ENCODE measurements at places on chromosomes 5 and 9. TPM values are rescaled to one million over a fixed set of nuclear protein-coding genes. Genes with fewer than 3 reads are reported as not detected.

The SCAMP1 gene
- 55.9 TPM for total RNA-seq

The SKP2 gene
- 104 TPM for total RNA-seq

The TEK gene
- total RNA-seq, result 35.8 TPM

The C9orf153 gene
- total RNA-seq, result 0.65 TPM

The DIPK1B gene
- total RNA-seq, result 35.3 TPM

The PCDHGB2 gene
- 2.8 TPM for total RNA-seq

The AK1 gene
- total RNA-seq, result 37.9 TPM

The PCDHB16 gene
- 5.9 TPM for total RNA-seq

The MED27 gene
- total RNA-seq, result 32.7 TPM

GRCh38 chr9:19087106-19088000, 15.4 kb downstream of the HAUS6 start:
- H3K4me3 ChIP-seq, result no peak overlapping the region
- no peak for DNase-seq
- no peaks in the 10 kb centered on the region for H3K27me3 ChIP-seq
- no peaks in the 10 kb centered on the region for H3K4me1 ChIP-seq

DNA sequence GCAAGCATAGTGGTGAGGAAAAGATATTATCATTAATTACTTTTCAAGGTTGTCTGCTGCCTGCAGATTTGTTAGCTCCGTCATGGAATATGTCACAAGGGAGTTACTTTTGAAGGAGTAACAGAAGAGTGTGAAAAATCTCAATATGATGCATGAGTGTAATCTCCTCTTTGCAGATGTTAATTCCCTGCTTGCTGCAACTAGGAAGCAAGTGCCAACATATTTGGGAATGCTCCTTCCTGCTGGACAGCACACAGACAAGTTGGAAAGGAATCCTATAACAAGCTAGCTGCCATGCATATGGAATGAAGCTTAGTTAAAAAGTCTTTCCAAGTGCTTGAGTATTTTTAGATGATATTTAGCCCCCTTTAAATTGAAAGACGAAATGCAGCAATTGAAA, 2023.6 kb upstream of the CDH6 start:
- H3K4me1 ChIP-seq, result no peaks in the 10 kb centered on the region
- no peak for DNase-seq
- no peak overlapping the region for H3K4me3 ChIP-seq
- no peak overlapping the region for H3K27ac ChIP-seq
- no peaks in the 10 kb centered on the region for H3K27me3 ChIP-seq

- H3K4me1 ChIP-seq, result no peaks in the 10 kb centered on the region
- H3K4me3 ChIP-seq, result no peak overlapping the region
- no peak overlapping the region for H3K27ac ChIP-seq
- no peaks in the 10 kb centered on the region for H3K36me3 ChIP-seq
Measured at GRCh38 chr5:123436201-123436600, 13.0 kb upstream of the CEP120 start.

DNA sequence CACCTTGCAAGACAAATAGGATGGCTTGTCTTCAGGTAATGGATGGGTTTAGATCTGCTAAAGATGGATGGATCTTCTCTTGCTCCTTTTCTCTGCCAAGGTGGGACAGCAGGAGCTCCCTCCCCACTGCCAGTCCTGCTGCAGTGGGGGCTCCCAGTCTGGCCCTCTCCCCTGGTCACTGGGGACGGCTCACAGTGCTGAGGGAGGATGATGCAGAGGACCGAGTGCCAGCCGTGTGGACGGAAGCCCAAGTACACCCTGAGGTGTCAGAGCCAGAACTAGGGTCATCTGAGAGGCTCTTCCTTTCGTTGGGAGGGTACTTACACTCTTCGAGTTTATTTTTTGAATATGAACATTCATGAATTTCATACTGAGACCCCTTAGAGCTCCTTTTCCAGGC, 5.7 kb downstream of the CCDC69 start:
- DNase-seq, result no peak
- no peak overlapping the region for H3K4me3 ChIP-seq
- H3K27me3 ChIP-seq, result no peaks in the 10 kb centered on the region
- H3K4me1 ChIP-seq, result peaks cover 5% of the 10 kb centered on the region
- no peak overlapping the region for H3K27ac ChIP-seq
- H3K36me3 ChIP-seq, result no peaks in the 10 kb centered on the region

- H3K36me3 ChIP-seq, result peaks cover 62% of the 10 kb centered on the region
- no peaks in the 10 kb centered on the region for H3K27me3 ChIP-seq
- no peak overlapping the region for H3K4me3 ChIP-seq
- H3K4me1 ChIP-seq, result no peaks in the 10 kb centered on the region
- no peak for DNase-seq
Measured at GRCh38 chr5:1336749-1337488, 8.0 kb downstream of the CLPTM1L start.

DNA sequence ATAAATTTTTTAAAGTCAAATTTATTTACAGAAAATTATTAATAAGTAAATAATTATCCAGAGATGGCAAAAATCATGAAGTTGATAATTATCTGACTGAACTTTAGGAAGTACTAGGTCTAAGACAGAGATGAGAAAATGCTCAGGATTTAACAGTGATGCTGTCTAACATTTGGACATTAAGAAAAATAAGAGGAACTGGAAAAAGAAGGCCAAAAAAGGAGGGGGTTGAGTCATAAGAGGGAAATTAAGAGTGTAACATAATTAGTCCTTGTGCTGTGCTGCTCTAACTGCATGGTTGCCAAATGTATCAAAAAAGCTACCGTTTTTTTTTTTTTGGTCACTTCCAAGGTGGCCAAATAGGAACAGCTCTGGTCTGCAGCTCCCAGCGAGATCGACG, 35.4 kb upstream of the TUT7 start:
- H3K27ac ChIP-seq, result no peak overlapping the region
- no peak overlapping the region for H3K4me3 ChIP-seq
- DNase-seq, result no peak
- no peaks in the 10 kb centered on the region for H3K27me3 ChIP-seq

DNA sequence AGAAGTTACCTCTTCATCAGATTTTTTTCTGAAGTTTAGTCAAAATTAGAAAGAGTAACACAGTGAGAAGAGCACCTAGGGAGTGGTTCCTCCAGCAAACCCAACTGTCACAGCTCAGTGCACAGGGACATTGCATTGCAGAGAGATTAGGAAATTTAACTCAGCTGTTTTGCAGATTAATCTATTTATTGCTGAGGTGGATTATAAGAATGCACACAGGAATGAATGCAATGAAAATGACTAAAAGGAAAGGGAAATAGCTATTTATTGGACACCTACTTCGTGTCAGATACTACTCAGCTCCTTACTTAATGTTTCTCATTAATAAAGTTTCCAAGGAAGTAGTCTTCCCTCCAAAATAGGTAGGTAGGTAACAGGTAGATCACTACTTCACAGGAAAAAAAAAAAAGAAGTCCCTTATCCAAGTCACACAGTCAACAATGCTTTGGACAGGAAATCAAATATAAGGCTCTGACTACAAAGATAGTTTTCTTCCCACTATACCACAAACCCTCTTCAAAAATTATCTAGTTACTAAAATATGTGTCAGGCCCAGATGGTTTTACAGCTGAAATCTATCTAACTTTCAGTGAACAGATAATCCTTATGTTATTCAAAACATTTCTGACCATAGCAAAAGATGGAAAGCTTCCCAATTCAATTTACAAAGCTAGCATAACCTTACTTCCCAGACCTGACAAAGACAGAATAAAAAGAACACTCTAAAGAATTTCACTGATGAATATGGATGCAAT, 442.2 kb upstream of the MPDZ start:
- H3K36me3 ChIP-seq, result no peaks in the 10 kb centered on the region
- peaks cover 9% of the 10 kb centered on the region for H3K4me1 ChIP-seq
- DNase-seq, result no peak
- H3K27me3 ChIP-seq, result no peaks in the 10 kb centered on the region
- H3K27ac ChIP-seq, result no peak overlapping the region

GRCh38 chr5:139271201-139272027, 22.1 kb upstream of the MATR3 start:
- H3K36me3 ChIP-seq, result peaks cover 8% of the 10 kb centered on the region
- no peak overlapping the region for H3K27ac ChIP-seq
- DNase-seq, result no peak

- H3K4me1 ChIP-seq, result no peaks in the 10 kb centered on the region
- no peak overlapping the region for H3K27ac ChIP-seq
- no peak overlapping the region for H3K4me3 ChIP-seq
Measured at GRCh38 chr5:111697881-111698757, 58.9 kb downstream of the NREP start.

DNA sequence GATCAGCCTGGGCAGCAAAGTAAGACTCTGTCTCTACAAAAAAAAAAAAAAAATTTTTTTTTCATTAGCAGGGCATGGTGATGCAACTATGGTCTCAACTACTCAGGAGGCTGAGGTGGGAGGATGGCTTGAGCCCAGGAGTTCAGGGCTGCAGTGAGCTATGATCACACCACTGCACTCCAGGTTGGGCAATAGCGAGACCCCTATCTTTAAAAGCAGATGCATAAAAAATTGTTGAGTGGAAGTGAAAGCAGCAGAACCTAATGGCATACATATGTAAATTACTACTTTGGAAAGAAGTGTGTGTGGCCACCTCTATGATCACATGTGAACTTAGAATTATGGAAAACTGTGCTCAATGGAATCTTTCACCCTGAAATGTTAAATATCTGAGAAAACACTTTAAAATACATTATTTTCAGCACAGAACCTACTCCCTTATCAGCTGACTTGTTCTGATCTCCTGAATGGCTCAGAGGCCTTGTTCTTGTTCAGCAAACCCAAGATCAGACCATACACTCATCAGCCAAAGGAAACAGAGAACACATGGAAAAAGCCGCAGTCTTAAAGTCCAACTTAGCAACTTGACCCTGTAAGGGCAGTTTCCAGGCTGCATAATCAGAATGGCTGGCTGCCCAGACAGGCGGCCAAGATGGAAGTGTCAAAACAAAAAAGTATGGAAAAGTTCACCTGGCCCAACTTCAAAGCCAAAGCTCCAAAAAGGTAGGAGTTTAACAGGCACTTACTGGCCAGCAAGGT, 56.5 kb downstream of the SIL1 start:
- DNase-seq, result no peak
- no peaks in the 10 kb centered on the region for H3K36me3 ChIP-seq
- no peak overlapping the region for H3K4me3 ChIP-seq

GRCh38 chr9:133124123-133124906, 3.3 kb upstream of the RALGDS start:
- H3K4me1 ChIP-seq, result peaks cover 13% of the 10 kb centered on the region
- no peaks in the 10 kb centered on the region for H3K36me3 ChIP-seq
- H3K4me3 ChIP-seq, result no peak overlapping the region
- no peak for DNase-seq

GRCh38 chr5:111806753-111807152, 49.8 kb upstream of the NREP start:
- no peaks in the 10 kb centered on the region for H3K4me1 ChIP-seq
- DNase-seq, result no peak
- H3K27me3 ChIP-seq, result no peaks in the 10 kb centered on the region

DNA sequence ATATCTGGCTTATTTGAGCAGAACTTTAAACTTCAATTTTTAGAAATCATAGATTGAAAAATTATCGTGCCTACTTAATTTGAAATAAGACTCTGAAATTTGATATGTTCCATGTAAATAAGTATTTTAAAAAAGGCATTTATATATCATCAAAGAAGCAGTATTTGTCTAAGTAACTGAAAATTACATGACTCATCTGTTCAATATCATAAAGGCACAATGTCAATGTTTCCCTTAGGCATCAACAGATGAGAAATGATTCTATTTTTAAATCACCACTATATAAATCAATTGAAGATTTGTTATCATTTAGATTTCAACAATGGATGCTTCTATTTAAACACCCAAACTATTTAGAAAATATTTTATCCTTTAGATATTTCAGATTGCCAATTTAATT, 142.9 kb upstream of the POU5F2 start:
- no peak for DNase-seq
- H3K4me1 ChIP-seq, result no peaks in the 10 kb centered on the region
- no peaks in the 10 kb centered on the region for H3K36me3 ChIP-seq
- no peak overlapping the region for H3K27ac ChIP-seq
- no peak overlapping the region for H3K4me3 ChIP-seq
- no peaks in the 10 kb centered on the region for H3K27me3 ChIP-seq

DNA sequence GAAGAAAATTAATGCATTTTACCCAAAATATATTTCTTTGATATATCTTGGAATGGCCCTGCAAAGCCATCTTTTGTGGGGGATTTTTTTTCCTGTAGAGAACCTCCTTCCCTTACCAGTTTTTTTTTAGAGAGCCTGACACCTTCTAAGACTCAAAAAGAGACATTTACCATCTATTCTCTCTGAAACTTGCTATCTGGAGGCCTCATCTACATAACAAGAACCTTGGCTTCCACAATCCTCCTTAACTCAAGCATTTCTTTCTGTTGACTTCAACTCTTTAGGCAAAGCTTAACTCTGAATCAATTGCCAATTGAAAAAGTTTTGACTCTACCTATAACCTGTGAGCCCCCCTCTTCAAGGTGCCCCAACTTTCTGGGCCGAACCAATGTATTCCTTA, 6.2 kb downstream of the SLC45A2 start:
- H3K27me3 ChIP-seq, result no peaks in the 10 kb centered on the region
- H3K27ac ChIP-seq, result no peak overlapping the region
- H3K36me3 ChIP-seq, result no peaks in the 10 kb centered on the region
- H3K4me1 ChIP-seq, result peaks cover 18% of the 10 kb centered on the region
- no peak overlapping the region for H3K4me3 ChIP-seq

GRCh38 chr9:76729980-76730737, 34.1 kb upstream of the PCA3 start:
- no peak for DNase-seq
- no peaks in the 10 kb centered on the region for H3K27me3 ChIP-seq
- no peak overlapping the region for H3K4me3 ChIP-seq
- no peaks in the 10 kb centered on the region for H3K4me1 ChIP-seq
- H3K27ac ChIP-seq, result no peak overlapping the region

GRCh38 chr9:81549500-81550206, 139.7 kb downstream of the TLE1 start:
- no peaks in the 10 kb centered on the region for H3K4me1 ChIP-seq
- no peak for DNase-seq
- H3K27ac ChIP-seq, result no peak overlapping the region
- H3K36me3 ChIP-seq, result no peaks in the 10 kb centered on the region
- no peak overlapping the region for H3K4me3 ChIP-seq

- no peaks in the 10 kb centered on the region for H3K36me3 ChIP-seq
- no peak overlapping the region for H3K4me3 ChIP-seq
- no peaks in the 10 kb centered on the region for H3K27me3 ChIP-seq
- H3K27ac ChIP-seq, result no peak overlapping the region
- peaks cover 4% of the 10 kb centered on the region for H3K4me1 ChIP-seq
Measured at GRCh38 chr9:106613250-106613737, 249.7 kb upstream of the ZNF462 start.

- H3K36me3 ChIP-seq, result no peaks in the 10 kb centered on the region
- no peaks in the 10 kb centered on the region for H3K27me3 ChIP-seq
- H3K27ac ChIP-seq, result no peak overlapping the region
Measured at GRCh38 chr5:116898917-116899316, 324.3 kb upstream of the SEMA6A start.

DNA sequence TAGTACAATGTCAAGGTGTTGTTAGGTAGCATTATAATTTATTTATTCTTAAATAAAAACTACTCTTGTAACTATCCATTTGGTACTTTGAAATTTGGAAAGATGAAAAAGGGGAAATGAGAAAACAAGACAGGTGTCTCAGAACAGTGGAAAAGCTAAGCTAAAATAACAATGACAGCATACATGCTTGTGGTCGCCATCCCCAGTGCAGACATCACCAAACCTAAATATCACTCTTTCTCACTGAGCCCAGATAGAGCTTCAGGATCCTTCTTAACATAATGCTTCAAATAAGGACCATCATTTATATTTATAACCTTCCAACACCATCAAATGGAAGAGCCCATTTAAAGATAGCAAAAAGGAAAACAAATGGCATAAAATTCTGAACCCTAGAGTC, 434.4 kb upstream of the BRINP1 start:
- no peak for DNase-seq
- no peaks in the 10 kb centered on the region for H3K27me3 ChIP-seq
- H3K27ac ChIP-seq, result no peak overlapping the region
- H3K4me3 ChIP-seq, result no peak overlapping the region
